ENCODE measurements at places on chromosomes 6 and 20. TPM values are rescaled to one million over a fixed set of nuclear protein-coding genes. Genes with fewer than 3 reads are reported as not detected.

The CEP85L gene
- 0.92 TPM for total RNA-seq

DNA sequence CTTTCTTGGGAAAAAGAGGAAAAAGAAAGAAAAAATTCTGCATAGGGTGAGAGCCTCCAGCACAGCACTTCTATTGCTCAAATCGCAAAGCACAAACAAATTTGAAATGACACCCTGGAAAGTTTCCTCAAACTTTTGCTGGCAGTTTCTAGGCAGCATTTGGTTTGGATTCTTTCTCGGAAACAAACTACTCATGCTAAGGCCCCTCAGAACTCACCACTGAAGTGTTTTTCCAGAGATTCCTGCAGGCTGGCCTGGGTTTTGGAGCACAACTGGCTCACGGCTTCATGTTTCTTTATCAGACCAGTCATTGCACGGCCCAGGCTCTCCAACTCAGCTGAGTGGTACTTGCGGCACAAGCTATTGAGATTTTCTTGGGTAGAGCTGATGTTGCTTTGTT is 237.8 kb downstream of the SYNE1 start:
- DNase-seq = no peak

DNA sequence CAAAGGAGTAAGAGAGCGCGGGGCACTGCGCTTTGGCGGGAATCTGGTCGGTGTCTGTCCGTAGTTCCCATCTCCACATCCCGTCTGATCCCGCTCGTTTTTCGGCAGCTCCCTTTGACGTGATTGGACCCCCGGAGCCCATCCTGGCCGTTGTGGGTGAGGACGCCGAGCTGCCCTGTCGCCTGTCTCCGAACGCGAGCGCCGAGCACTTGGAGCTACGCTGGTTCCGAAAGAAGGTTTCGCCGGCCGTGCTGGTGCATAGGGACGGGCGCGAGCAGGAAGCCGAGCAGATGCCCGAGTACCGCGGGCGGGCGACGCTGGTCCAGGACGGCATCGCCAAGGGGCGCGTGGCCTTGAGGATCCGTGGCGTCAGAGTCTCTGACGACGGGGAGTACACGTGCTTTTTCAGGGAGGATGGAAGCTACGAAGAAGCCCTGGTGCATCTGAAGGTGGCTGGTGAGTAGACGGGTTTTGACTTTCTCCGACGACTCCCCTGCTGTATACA is 1.4 kb downstream of the BTN1A1 start:
- peak; percentile 21 for DNase-seq

The TMEM217 gene
- total RNA-seq = 1.2 TPM

DNA sequence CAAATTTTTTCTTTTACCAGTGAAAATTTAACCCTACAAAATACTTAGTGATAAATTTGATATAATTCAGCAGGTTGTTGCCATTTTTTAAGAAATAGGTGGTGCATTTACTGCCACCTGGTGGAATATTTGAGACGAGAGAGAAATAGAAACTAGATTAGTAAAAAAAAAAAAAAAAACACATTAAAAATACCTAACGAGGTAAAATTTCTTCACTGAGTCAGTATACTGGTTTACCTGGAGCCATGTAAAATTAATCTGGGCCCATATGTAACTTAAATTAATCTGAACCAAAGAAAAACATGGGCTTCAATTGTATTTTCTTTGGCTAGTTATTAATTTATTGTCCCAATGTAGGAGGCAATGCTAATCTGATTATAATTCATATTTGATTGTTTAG is 520.8 kb downstream of the EPM2A start:
- DNase-seq = peak; percentile 12

DNA sequence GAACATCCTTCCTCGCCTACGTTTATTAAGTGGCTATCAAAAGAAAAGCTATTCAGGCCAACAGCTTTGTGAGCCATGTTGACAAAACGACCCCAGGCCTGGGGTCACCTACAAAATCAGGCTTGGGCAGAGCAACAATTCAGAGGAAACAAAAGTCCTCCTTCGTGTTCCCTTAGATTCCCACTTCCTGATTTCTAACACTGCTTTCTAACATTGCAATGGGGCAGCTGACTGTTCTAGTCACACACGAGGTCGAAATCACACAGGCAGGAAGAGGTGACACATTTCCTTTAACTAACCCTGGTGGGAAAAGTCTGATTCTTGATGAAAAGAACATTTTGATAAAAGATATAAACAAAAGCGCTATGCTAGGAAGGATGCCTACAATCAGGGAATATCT is 31.9 kb downstream of the WDR27 start:
- no peak for DNase-seq

Measured in G401 (cell line).